ENCODE measurements at places on chromosomes 1 and 21.

DNA sequence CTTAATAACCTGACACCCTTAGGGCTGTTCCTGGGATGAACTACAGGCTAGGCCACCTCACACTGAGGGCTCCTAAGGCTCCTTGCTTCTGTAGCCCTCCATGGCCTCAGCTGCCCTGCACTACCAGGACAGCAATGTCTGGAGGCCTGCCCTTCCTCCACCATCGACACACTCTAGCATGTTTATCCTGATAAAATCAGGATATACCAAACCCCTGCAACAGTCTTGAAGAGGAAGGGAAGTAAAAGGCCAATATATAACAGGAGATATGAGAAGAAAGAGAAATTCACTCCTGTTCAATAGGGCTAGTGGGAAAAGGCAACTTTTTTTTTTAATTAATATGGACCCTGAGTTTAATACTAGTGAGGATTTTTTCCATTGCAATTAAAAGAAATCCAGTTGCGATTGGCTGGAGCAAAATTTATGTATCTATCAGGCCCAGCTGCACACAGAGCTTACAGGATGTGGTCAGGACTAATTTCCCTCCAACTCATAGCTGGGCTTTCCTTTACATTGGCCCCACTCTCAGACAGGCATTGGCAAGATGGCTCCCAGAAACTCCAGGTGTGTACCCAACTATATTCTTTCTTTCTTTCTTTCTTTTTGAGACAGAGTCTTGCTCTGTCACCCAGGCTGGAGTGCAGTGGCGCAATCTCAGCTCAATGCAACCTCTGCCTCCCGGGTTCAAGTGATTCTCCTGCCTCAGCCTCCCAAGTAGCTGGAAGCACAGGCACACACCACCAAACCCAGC lies 13.5 kb upstream of the ATP2B4 start:
- peak; percentile 65 for DNase-seq

DNA sequence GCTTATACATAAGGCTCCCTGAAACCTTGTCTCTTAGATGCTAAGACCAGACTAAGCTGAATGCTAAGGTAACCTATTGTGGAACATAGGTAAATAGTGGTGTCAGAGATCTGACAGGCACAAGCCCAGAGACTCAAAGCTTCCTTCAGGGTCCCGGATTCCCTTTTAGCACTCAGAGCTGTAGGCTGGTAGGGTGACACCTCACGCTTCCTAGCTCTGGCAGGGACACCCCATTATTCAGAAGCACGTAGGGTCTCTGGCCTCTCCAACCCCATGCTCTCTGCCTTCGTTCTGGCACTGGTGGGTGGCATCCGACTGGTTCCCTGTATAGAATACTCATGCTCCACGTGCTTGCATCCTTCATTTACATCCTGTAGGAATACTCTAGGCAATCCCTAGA lies 68.4 kb downstream of the CD34 start:
- DNase-seq, result no peak

- no peak for DNase-seq
These were observed 891.1 kb downstream of the USP25 start for GRCh38 chr21:16620786-16621320.

GRCh38 chr1:215250913-215251312 lies 168.4 kb downstream of the KCNK2 start:
- DNase-seq, result no peak

DNA sequence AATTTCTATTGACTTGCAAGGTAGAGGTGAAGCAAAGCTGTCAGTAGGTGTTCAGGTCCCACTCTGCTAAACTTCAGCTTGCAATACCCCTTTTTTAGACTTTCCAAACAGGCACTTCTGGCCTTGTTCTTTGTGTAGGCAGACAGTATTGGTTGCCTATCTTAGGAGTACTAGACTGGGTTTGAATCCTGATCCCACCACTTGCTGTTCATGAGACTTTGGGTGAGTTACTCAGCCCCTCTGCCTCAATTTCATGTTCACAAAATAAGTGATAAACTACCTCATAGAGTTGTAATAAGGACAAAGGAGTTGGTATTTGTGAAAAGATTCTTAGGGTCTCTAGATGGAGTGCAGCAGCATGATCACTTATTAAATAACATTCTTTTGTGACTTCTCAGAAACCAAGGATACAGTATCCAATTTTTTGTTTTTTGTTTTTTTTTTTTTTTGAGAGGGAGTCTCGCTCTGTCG lies 5.2 kb downstream of the RCC1 start:
- peak; percentile 76 for DNase-seq

GRCh38 chr1:239719642-239720258 lies 333.4 kb downstream of the CHRM3 start:
- DNase-seq, result no peak

DNA sequence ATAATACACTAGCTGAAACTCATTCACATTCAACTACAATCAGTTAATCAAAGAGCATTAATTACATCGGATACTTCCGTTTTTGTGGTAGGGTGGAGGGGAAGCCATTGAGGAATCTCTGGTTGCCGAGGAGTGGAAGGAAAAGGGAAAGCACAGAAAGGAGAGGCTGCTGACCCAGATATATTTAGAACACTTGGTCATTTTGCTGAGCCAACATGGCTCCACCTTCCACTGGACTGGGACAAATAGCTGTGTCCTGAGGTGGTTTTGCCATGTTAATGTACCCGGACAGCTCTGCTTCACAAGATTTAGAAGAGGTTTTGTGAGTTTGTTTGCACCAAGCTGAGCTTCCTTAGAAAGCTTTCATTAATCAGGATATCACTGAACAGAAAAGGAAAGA lies 26.2 kb downstream of the ASTN1 start:
- no peak for DNase-seq

GRCh38 chr1:179448437-179449149 lies 82.8 kb downstream of the AXDND1 start:
- DNase-seq, result no peak
